ENCODE measurements at places on chromosomes 13 and 19.

DNA sequence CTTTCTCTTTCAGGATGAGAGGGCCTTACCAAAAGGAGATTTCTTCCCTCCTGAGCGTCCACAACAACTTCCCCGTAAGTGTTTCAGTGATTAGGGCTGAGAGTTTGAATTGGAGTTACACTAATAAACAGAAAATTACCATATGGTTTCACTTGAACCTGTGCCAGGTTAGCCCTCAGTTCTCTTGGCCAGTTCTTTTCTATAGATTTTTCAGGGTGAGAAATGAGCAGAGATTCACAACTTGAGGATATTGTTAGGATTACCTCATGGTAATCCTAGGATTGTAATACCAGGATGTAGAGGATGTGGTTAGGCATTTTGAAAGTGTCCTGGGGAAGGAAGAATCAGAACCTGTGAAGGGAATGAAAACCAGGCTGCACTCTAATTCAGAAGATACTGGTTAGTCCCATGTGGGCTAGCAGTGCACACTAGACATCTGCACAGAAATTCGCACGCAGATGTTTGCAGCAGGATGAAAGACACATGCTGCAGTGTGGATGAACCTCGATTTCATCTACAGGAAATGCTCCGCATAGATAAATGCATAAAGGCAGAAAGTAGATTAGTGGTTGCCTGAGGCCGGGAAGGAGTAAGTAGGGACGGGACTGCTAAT, 24.1 kb downstream of the HNRNPM start:
- no peak for DNase-seq

GRCh38 chr13:77028202-77028601, 1.2 kb upstream of the FBXL3 start:
- DNase-seq = no peak

GRCh38 chr19:16361926-16362325, 37.3 kb downstream of the KLF2 start:
- DNase-seq = no peak

DNA sequence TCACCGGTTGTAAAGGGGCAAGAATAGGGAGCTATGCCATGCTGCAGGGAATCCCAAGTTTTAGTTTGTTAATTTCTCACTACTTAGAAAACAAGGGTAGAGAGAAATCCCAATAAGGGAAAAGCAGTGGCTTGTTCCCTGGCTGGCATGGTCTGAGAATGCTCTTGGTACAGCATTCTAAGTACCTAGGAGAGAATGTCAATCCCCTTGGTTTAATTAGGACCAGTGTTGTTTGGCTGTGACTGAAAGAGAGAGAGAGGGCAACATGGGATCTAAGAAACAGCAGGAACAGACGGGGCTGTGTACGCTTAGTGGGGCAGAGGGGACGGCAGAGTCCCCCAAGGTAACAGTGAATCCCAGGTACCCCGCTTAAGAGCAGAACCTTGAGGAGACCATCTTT, 228.8 kb downstream of the PCDH9 start:
- no peak for DNase-seq

GRCh38 chr13:44274771-44275205, 98.8 kb upstream of the SERP2 start:
- DNase-seq = no peak

- DNase-seq = no peak
Measured at GRCh38 chr13:27921961-27922882, 2.4 kb downstream of the PDX1 start.

DNA sequence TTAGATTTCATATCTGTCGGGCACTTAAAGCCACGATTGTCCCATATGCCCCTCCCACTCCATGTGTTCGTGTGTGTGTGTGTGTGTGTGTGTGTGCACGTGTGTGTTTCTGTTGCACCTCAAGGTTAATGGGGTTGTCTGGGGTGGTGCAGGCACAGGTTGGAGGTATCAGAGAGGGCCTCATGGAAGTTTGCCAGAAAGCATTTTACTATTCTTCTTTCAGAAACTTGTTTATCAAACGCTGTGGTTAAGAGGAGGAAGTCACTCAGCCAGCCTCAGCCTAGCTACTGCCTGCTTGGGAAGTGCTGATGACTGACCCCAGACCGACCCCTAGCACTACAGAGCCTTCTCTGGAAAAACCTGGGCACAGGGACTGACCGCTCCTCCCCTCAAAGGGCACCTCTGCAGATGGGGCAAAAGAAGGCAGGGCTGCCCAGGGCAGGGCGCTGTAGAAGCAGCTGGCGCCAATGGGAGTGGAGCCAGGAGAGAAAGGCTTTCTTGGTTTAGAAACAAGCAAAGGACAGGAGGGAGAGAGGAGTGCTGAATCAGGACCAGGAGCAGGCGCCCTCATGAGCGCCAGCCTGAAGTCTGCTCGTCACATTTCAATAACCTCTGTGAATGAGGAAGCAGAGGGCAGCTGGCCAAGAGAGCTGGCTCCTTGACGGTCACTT, 3.9 kb downstream of the SIAH3 start:
- no peak for DNase-seq

DNA sequence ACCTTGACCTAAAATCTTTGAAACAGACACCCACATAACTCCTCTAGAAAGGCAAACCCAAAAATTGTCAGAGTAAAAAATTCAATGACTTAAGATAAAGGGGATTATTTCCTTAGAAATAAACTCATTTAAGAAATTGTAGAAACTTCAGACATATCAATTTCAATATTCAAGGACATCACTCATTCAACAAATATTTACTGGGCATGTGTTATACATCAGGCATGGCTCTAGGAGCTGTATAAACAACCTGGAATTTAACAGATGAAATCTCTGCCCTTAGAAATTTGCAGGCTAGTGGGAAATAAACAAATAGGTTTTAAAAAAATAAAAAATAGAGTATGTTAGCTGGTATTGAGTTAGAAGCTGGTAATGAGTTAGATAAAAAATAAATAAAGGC, 84.0 kb upstream of the LSM14A start:
- DNase-seq = no peak

GRCh38 chr13:63279136-63279535, 1863.5 kb upstream of the PCDH20 start:
- DNase-seq = no peak

DNA sequence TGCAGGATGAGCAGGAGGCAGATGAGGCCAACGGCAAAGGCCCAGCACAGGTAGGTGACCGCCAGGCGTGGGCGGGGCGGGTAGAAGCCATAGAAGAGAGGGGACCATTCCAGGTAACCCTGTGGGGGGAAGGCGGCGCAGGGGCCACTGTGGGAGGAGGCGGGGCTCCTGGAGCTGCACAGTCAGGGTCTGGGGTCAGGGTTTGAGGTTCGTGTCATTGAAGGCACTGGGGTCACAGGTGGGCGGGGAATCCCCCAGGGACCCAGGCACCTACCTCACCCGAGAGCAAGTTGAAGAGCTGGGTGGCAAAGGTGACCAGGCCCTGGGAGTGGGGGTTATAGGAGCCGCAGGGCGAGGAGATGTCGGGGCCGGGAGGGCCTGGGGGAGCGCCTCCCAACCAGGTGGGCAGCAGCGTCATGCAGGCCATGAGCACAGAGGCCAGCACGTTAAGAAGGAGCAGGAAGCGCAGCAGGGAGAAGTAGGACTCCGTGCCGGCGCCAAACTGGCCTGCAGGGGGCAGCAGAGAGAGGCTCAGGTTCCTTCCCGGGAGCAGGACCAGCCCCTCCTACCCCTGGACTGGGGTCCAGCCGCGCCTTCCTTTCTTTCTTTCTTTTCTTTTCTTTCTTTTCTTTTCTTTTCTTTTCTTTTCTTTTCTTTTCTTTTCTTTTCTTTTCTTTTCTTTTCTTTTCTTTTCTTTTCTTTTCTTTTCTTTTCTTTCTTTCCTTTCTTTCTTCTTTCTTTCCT, 4.6 kb downstream of the TMC4 start:
- no peak for DNase-seq

GRCh38 chr19:18910801-18911436, 8.3 kb downstream of the COPE start:
- no peak for DNase-seq

GRCh38 chr13:110426735-110427134, 119.7 kb downstream of the COL4A2 start:
- DNase-seq = no peak

DNA sequence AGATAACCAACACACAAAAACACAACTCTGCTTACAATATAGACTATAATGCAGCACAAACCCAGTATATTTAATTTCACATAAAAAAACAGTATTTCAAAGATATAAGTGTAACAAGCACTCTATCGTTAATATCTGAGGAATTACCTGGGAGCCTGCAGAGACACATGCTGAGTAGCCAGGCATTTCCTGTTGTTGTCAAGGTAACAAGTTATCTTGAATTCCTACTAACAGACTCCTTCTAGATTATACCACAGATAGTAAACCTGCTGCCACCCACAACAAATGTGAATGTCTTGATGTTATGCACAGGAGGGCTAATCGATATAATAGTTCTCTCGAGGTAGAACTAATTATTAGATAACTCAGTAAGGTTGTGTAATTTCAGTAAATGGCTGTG, 826.0 kb upstream of the PRR20A start:
- DNase-seq = no peak

DNA sequence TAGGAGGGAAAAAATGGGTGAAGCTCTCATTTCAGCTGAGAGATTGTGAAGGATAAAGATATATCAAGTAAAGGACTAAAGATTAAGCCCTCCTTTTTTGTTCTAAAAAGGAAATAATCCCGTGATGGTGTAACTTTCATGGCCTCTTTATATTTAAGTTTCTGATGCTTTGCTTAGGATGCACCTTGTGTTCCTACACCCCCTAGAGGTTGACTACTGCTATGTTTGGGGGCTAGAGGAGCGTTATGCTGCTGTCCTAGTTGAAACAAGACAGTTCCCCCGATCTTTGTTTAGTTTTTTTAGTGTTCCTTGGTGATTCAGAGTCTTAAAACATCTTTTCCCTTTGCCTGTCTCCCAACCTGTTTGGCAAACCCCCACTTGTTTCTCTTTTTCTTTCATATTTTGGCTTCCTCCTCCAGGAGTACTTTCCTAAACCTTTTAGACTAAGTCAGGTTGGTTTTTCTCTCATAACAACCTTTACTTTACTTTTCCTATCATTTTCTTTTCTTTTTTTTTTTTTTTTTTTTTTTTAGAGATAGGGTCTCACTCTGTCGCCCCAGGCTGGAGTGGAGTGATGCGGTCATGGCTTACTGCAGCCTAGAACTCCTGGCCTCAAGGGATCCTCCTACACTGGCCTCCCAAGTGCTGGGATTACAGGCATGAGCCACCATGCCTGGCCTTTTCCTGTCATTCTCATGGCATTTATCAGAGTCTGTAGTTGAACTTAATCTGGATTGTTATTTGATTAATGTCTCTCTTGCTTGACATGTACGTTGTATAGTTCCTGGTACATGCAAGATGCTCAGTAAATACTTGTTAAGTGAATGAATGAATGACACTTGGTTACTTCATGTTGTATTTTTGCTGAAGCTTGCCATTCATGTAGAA, 2.8 kb downstream of the UBA2 start:
- DNase-seq = no peak

DNA sequence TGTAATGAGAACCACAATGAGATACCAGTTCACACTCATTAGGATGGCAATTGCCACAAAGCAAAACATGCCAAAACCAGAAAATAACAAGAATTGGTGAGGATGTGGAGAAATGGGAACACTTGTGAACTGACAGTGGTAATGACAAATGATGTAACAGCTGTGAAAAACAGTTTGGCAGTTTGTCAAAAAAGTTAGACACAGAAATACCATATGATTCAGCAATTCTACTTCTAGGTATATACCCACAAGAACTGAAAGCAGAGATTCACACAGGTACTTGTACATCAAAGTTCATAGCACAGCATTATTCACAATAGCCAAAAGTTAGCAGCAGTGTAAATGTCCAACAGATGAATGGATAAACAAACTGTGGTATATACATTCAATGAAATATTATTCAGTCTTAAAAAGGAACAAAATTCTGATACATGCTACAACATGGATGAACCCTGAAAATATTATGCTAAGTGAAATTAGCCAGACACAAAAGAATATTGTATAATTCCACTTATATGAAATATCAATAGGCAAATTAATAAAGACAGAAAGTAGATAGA, 96.5 kb downstream of the UGGT2 start:
- no peak for DNase-seq

DNA sequence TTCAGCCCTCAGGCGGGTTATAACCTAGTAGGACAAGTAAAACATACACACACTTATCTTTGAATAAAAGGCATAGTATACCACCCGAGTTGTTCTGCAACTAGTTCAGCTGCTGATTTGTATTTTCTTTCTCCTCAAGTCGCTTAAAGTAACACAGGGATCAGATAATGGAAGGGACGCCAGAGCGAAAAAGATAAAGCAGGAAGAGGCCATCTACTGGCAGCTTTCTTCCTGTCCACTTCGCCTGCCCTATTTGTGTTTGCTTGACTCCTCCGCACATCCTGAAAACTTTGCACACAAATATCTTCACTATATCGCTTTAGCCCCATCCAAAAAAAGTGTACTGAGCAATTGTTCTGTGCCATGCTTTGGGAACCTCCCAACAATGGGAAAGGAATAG, 238.0 kb upstream of the SOX21 start:
- DNase-seq = no peak

GRCh38 chr13:47437406-47437805, 540.6 kb upstream of the HTR2A start:
- DNase-seq = no peak

GRCh38 chr19:49579193-49579592, 1.2 kb downstream of the NOSIP start:
- no peak for DNase-seq

DNA sequence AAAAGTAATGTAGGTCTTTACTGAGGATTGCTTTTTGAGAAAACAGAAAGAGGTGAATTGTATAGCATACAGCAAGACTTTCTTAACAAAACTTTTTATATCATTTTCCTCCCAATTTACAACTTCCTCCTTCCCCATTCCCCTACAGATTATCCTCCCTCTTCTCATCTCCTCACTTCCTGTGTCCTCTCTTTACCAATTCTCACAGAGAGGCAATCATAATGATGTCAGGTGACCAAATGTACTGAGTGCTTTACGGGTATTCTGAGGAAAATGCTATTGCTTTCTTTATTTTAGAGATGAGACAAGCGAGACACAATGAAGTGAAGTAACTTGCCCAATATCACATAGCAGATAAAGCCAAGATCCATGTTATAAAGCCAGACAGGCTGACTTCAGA, 1.7 kb upstream of the MTMR6 start:
- DNase-seq = no peak

- DNase-seq = no peak
Measured at GRCh38 chr13:64684108-64684507, 2546.0 kb downstream of the PCDH9 start.

- DNase-seq = no peak
Measured at GRCh38 chr13:43203781-43204180, 180.4 kb downstream of the DNAJC15 start.

DNA sequence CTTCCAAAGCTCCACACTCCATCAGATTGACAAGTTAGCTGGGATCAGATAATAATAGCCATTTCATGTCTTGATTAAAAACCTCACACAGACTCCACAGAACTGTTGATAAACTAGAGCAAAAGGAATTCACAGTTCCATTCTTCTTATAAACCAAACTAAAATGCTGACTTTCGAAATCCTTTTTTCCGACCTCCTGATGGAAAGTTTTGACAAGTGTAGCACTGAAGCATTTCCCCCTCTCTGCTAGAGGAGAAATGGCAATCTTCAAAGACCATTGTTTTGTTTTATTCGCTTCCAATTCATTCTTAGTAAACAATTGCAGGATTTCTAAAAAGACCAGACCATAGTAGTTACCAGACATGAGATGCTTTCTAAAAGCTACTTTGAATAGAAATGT, 58.8 kb downstream of the COL4A2 start:
- DNase-seq = no peak

GRCh38 chr19:5690955-5691821, 1.1 kb downstream of the RPL36 start:
- no peak for DNase-seq

GRCh38 chr13:108176685-108177274, 38.6 kb downstream of the LIG4 start:
- no peak for DNase-seq
